ENCODE measurements at places on chromosomes 16 and 17.

DNA sequence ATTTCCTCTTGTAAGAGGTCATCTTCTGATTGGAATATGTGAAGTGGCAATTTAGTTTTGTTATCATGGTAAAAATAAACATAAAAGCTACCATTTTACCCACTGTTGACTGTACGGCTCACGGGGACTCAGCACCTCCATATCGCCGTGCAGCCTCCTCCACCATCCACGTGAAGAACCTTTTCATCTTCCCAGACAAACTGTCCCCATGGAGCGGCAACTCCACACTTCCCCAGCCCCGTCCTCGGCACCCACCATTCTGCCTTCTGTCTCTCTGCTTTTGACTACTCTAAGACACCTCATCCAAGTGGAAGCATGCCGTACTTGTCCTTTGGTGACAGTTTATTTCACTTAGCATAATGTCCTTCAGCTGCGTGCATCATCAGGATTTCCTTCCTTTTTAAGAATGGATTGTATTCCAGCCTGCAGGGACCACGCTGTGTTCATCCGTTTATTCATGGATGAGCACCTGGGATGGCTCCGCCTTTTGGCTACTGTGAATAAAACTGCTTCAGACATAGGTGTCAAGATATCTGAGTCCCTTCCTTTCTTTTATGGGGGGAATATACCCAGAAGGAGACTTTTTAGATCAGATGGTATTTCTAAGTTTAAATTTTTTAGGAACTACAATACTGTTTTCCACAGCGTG is 14.3 kb downstream of the FBXO31 start:
- DNase-seq: no peak

DNA sequence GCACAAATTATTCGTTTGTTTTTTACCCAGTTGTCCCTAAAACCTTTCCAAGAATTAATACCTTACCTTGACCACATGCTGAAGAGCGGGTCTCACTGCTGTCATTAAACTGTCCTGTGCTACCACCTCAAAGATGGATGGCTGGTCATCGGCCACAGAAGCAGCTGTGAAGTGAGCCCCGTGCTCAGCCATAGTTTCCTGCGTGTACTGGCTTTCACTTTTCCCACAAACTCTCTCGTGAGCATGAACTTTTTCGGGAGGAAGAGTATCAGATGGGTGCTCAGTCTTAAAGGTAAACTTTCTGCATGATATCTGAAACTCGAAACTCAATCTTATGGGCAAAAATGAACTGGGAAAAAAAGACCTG is 558 bp downstream of the PEX12 start:
- no peak for DNase-seq

DNA sequence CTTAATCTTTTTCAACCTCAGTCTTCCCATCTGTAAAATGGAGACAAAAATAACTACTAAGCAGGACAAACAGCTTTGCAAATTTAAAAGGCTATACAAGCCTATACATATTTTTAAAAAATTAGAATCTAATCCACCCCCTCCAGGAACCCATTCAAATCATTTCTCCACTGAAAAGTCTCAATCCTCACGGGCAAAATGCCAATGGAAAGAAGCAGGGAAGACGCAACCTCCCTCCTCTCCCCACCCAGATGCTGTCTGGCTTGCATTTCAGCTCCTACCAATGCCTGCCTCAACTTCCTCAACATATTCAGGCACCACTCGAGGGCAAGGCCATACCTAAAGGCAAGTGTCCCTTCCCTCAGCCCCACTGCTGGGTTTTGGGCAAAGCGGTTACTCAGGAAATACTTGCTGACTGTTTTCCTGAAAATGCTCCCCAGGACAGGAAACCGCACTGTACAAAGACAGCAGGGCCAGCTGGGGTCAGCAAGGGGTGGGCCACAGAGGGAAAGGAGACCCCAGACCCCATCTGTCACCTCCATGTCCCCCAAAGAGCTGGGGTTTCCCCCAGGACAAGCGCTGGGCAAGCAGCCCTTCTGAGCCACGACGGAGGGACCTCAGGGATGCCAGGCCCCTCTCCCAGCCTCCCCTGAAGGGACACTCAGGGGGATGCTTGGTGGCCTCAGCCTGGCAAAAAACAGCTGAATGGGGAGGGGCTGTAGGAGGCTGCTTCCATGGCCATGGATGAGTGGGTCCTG is 47.7 kb upstream of the DOC2B start:
- no peak for DNase-seq

GRCh38 chr17:81008140-81008539 is 16.5 kb downstream of the CHMP6 start:
- no peak for DNase-seq

DNA sequence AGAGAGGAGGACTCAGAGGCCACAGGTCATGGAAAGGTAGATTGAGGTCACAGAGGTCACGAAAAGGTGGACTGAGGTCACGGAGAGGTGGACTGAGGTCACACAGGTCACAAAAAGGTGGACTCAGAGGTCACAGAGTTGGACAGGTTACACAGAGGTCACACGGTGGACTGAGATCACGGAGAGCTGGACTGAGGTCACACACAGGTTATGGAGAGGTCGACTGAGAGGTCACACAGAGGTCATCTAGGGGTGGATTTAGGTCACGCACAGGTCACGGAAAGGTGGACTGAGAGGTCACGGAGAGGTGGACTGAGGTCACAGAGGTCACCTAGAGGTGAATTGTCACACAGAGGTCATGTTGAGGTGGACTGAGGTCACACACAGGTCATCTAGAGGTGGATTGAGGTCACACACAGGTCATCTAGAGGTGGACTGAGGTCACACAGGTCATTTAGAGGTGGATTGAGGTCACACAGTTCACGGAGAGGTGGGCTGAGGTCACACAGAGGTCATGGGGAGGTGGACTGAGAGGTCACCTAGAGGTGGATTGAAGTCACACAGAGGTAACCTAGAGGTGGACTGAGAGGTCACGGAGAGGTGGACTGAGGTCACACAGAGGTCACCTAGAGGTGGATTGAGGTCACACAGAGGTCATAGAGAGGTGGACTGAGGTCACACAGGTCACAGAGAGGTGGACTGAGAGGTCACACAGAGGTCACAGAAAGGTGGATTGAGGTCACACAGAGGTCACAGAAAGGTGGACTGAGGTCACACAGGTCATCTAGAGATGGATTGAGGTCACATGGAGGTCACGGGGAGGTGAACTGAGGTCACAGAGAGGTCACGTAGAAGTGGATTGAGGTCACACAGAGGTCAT is 26.7 kb upstream of the JPT2 start:
- peak; percentile 5 for DNase-seq

GRCh38 chr17:62796291-62796690 is 11.8 kb downstream of the MARCHF10 start:
- DNase-seq: peak; percentile 52

DNA sequence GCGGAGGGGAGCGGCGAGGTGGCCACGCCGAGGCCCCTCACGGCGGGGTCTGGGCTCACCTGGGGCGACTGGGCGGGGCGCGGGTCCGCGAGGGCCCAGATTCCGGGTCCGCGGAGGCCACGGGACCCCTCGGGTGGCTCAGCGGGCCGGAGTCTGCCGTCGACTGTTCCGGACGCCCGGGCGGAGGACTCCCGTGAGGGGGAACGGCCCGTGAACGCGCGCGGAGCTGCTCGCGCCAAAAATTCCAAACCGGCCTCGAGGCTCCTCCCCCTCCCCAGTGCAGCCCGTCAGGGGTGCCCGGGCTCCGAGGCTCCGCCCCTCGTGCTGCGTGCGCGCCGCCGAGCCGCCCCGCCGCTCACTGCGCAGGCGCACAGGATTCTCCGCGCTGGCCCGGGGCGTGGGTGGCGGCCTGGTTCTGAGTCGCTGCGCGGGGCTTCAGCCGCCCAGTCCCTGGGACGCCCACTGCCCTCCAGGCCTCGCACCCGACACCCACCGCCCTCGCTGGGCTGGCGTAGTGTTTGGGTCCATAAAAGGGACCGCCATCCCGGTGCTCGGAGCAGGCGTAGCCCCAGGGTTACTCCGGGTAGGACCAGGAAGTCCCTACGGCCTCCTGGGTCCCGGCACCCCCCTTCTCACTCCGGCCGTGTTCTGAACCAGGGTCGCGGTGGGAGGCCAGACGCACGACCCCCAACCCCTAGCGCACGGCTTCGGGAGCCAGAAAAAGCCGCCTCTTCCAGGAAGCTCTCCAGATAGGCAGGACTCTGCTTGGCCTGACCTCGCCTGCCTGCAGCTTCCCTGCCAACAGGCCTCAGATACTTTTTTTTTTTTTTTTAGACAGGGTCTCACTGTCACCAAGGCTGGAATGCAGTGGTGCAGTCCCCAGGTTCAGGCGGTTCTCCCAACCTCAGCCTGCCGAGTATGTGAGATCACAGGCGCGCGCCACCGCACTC is at the start of gene PKMYT1:
Gene PKMYT1 (minus strand): TSS at position 220 of the 950 bp plus-strand sequence. CDS start 789 bp downstream, outside the sequence.
- peak; percentile 84 for DNase-seq

GRCh38 chr17:81096741-81097133 is 61.8 kb downstream of the BAIAP2 start:
- DNase-seq: no peak

DNA sequence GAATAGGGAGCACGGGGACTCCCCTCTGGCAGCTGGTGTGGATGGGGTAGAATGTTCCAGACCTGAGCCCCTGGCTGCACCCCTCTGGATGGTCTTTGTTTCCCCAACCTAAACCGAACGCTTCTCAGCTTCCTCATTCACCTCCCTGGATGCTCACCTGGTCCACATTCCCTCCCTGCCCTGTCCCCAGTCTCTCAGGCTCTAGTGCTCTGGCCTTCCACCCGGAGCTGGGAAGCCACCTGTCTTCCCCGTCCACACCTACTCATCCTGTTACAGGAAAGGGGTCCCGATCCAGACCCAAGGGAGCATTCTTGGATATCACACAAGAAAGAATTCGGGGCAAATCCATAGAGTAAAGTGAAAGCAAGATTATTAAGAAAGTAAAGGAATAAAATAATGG is 73.5 kb downstream of the CYLD start:
- DNase-seq: no peak

GRCh38 chr17:83099570-83100181 is 20.3 kb downstream of the METRNL start:
- peak; percentile 55 for DNase-seq

- DNase-seq: no peak
These were observed 60.6 kb upstream of the CMIP start for GRCh38 chr16:81384006-81384405.

- DNase-seq: no peak
These were observed 2.6 kb downstream of the ANKRD40CL start for GRCh38 chr17:50764734-50765149.

DNA sequence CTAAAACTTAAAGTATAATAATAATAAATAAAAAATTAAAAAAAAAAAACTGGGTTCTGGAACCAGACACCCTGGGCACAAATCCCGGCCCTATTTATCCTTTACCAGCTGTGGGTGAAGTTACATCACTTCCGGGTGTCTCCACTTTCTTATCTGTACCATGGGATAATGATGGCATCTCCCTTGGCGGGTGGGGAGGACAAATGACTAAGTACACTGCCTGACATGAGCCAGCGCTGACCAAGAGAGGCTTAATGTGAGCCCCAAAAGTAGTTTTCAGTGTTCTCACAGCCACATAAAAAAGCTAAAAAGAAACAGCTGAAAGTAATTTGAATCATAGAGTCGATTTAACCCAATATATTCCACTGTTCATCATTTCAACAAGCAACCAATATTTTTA is 424.9 kb downstream of the SOX9 start:
- peak; percentile 19 for DNase-seq

DNA sequence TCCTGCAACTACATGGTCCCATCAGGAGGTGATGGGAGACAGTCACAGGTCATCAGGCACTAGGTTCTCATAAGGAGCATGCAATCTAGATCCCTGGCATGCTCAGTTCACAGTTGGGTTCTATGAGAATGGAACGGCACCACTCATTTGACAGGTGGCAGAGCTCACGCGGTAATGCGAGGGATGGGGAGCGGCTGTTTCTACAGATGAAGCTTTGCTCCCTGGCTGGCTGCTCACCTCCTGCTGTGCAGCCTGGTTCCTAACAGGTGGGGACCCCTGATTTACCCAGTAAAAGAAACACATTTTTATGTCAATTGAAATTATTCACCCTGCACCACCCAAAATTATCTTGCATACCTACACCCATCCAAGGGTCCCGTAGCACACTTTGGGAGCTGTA is 42.7 kb upstream of the ZNHIT3 start:
- DNase-seq: no peak

DNA sequence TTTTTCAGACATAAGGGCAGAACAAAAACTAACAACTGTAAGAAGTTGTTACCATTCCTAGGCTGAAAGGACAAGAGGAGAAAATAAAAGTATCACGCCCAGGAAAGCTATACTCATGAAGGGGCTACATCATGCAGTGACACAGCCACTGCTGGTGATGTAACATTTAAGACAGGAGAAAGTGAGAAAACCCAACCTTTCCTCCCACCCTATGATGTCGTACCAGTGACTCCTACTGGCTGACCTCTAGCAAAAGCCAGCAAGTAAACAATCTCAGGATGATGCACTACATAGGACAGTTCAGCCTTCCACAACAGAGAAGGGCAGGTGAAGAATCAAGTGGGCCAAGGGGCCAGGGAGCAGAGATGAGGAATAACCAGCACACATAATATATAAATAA is 14.0 kb upstream of the OR1E2 start:
- DNase-seq: no peak

DNA sequence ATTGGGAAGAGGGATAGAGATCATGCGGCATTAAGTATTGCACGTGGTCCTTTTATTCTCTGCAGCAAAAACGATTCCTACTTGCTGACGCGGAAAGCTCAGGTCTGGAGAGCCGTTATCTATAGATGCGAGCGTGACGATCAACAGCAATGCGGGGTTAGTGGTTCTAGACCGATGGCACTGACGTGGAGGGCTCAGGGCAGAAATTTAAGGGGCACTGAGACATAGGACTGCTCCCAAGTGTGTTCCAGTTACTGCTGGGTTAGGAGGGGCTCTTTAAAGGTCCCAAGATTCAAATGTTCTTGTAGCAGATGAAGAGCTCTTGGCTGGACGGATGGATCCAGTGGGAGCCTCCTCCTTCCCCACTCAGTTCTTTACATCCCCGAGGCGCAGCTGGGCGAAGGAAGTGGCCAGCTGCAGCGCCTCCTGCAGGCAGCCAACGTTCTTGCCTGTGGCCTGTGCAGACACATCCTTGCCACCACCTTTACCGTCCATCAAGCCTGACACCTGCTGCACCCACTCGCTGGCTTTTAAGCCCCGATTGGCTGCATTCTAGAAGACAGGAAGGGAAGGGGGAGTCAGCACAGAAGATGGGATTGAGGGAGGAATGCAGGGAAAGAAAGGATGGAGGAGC is 732 bp upstream of the EXOSC6 start:
- DNase-seq: no peak

- no peak for DNase-seq
These were observed 12.0 kb downstream of the SLC5A10 start for GRCh38 chr17:18964018-18964351.

DNA sequence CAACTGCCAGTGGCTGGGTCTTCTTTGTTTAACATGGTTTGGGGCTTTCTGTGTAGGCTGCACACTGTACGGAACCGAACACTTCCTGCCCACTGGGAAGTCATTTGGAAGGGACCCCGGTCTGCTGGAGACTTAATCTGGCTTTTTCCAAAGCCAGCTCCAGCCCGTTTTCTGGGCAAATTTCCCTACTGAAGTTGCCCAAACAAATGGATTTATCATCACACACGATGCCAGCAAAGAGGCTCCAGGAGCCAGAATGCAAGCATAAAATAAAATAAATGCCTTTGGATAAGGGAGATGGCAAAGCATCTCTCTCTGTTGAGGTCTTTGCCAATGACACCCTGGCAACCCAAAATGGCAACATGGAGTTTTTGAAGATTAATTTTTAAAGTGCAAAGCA is 259.9 kb upstream of the IRX3 start:
- no peak for DNase-seq

GRCh38 chr16:49644145-49644463 is 211.8 kb downstream of the ZNF423 start:
- DNase-seq: peak; percentile 43

- no peak for DNase-seq
These were observed 8.2 kb upstream of the BRD7 start for GRCh38 chr16:50377001-50377400.

Data from fibroblast of skin of abdomen (primary cell).